Esophagus squamous epithelium (tissue), 5 donors: ENCODE measurements at places on chromosomes 12 and 14.

- no peak for DNase-seq
Measured at GRCh38 chr14:36553656-36554260, 28.7 kb downstream of the NKX2-8 start.

DNA sequence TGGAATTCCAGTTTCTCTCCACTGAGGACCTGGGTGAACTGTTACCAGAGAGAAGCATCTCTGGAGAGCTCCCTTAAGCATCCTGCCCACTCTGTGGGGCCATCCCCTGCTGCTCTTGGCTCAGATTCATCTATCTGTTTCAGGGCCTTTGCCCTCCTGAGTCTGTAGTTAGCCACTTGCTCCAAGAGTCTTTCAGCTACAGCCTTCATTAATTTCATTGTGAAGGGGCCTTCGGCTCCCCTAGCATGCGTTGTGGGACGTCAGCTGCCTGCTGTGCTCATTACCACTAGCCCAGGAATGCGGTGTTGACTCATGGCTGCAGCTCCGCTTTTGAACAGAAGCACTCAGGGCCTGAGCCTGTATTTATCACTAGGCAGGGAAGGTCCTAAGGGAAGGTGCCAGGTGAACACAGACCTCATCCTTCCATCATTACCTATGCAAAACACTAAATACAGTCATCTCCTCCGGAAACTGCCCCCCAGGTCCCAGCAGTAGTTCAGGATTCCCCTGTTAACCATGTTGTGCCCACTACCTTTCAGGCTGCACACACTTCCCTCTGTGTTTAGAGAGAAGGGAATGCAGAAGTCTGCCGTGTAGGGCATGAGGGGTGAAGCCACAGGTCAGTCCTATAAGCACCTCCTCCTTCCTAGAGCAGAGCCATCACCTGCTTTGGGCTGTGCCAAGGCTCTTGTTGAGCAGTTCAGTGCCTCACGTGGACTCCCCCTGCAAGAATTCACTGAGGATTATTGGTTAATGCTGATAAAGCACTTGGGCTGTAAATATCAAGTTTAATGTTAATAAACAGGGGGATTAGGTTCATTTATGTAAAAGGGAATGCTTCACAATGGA lies 191.4 kb downstream of the CACNA1C start:
- no peak for DNase-seq

- DNase-seq, result no peak
Measured at GRCh38 chr14:65470404-65470880, 57.9 kb downstream of the FUT8 start.

GRCh38 chr14:33317675-33318074 lies 379.0 kb downstream of the NPAS3 start:
- no peak for DNase-seq

DNA sequence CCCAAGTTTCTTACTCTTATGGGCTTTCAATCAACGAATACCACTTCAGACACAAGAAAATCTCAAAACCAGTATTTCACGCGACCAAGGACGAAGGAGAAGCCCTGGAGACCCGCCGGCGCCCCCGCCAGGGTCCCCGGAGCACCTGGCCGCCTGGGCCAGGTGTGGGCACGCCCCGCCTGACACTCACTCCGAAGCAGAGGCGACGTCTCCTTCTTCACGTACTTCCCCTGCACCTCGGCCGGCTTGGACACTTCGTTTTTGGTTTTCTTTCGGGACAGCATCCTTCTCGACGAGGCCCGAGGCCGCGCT lies 466 bp downstream of the SAV1 start:
- DNase-seq, result no peak

DNA sequence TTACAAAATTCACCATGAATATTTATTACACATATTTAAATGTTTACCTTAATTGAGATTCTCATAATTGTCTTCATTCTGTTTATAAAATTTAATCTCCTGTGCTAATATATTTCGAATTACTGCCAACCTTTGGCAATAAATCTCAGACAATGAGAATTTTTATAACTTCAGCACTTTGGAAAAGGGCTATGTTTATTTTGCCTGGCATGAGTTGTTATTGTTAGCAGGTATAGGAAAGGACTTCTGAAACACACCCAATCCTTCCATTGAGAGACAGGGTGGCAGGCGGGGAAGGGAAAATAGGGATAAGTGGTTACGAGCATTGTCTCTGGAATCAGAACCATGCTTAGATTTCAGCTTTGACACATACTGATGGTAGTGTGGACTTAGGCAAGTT lies 12.1 kb upstream of the MSRB3 start:
- DNase-seq, result no peak

DNA sequence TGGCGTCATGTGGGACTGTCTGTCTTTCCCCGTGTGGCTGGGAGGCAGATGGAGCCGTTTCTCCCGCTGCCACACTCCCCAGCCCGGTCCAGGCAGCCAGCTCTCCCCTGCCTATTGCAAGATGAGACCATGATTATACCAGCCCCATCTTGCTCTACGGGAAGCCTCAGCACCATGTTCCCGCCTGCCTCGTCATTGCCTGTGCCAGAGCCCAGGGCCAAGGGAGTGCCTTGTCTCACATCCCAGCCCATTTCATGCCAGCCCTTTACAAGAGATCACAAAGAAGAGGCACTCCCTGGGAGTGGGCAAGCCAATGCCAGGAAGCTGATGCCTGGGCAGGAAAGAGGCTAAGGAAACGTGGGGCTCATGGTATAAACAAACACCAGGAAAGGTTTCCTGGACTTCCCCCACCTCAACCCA lies 23.9 kb downstream of the GPR68 start:
- DNase-seq, result no peak

GRCh38 chr12:52873832-52874572 lies 25.2 kb upstream of the KRT78 start:
- no peak for DNase-seq

GRCh38 chr12:102961466-102961855 lies 4.0 kb downstream of the ASCL1 start:
- no peak for DNase-seq

GRCh38 chr12:60205500-60205899 lies 609.7 kb downstream of the SLC16A7 start:
- no peak for DNase-seq

- no peak for DNase-seq
Measured at GRCh38 chr14:29821661-29822429, 105.8 kb downstream of the PRKD1 start.

DNA sequence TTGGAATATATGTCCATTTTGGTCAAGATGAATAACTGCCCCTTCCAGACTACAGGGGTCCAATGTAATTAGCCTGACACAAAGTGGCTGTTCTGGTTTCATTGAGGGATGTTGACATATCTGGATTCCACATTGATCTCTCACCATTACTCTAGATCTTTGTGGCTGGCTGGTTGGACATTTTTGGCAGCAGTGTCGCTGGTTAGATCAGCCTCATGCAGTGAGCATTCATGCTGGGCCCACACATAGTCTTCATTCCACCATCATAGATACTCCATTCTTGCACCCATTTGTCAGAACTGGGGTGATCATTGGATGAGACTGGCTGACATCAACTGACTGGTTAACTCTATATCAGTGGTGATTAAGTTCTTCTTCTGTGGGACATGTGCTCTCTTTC lies 74.4 kb downstream of the MGST1 start:
- no peak for DNase-seq

- DNase-seq, result no peak
Measured at GRCh38 chr12:22821985-22822384, 197.0 kb downstream of the ETNK1 start.

DNA sequence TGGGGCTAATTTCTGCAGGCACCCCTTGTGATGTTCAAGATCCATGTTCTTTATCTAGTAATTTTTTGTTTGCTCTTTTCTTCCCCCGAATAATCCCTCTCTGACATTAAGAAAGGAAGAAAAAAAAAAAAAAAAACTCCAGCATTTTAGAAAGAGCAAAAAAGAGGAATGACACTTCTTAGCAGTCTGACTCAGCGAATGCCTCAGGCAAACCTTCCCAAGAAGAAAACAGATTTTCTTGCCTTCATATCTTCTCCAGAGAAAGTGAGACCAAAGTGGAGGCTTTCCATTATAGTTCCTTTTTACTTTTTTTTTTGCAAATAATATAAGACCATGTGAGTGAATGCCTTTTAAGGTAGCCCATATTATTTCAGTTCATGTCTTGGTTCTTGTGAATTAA lies 479.0 kb upstream of the SYT1 start:
- DNase-seq, result no peak

GRCh38 chr12:26122061-26122680 lies 2.7 kb downstream of the BHLHE41 start:
- DNase-seq, result no peak

DNA sequence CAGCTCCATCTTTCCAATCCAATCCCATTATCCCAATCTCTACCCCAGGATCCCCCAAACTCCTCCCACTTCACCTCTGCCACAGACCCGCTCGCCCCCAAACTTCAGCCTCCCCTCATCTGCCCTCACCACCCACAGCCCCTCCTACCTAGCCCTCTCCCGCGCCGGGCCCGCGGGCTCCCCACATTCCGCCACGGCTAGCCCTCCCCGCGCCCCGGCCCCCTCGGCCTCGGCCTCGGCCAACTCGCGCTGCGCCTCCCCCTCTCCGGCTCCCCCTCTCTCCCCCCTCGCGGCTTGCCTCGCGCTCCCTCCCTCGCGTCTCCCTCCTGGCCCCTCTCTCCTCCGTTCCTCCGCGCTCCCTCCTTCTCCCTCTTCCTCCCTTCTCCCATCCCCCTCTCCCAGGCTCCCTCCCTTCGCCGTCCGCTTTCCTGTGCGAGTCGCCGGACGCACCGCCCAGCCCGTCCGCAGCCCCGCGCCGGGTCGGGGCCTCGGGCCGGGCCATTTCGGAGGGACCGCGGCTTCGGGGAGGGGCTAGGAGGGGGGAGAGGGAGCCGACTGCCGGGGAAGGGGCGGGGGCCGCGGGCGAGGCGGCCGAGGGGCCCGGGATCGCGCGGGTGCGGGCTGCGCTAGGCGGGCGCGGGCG lies at the start of gene ATN1:
Gene ATN1 (plus strand): TSS at position 581 of the 643 bp plus-strand sequence. CDS start 6,043 bp downstream, outside the sequence.
- DNase-seq, result no peak

- no peak for DNase-seq
Measured at GRCh38 chr12:1367331-1368291, 226.8 kb downstream of the FBXL14 start.

- DNase-seq, result no peak
Measured at GRCh38 chr14:34851395-34851794, 23.8 kb downstream of the BAZ1A start.

GRCh38 chr12:19778797-19779196 lies 339.5 kb downstream of the AEBP2 start:
- DNase-seq, result no peak

- DNase-seq, result no peak
Measured at GRCh38 chr12:130425698-130426245, 88.1 kb downstream of the PIWIL1 start.

GRCh38 chr12:43493261-43493797 lies 58.7 kb downstream of the ADAMTS20 start:
- DNase-seq, result no peak

DNA sequence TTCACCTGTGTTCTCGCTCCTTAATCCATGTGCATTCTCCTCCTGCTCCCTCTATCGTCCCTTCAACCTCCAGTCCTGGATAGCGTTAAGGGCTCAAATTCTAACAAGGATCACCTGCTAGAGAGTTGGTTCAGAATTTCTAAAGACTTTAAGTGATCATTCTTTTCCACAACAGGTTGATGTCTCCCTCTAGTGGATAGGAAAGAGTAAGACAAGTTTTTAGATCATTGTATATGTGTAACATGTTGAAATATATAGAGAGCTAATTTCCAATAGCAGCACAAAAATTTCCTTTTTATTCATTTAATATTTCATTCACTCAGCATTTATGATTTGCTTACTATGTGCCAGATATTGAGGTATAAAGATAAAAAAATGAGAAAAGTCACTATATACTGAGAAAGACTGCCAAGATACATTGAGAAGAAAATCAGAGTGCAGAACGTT lies 9.3 kb upstream of the ESR2 start:
- DNase-seq, result no peak

- no peak for DNase-seq
Measured at GRCh38 chr14:81157431-81157830, 63.3 kb downstream of the GTF2A1 start.

DNA sequence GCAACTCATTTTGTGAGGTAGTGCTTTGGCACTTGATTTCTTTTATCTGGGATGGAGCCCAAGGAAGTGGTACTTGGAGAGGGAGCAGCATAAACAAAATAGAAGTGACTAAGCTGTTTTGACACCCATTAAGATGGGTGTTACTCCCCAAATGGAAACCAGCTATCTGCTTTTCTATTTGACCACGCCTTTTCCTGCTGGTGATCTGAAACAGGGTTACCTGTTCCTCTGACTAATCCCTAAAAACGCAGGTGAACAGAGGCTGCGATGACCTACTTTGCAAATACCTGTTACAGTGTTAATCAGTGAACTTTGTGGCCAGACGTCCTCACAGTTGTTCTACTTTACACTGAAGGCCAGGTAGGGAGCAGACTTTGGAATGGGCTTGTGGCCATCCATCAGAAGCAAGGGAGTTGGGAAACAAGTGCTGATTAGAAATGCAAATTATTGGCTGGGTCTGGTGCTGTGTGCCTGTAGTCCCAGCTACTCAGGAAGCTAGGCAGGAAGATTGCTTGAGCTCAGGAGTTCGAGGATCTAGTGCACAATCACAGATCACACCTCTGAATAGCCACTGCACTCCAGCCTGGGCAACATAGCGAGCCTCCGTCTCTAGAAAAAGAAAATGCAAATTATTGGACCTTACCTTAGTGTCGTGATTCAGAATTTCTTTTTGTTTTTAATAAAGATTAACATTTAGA lies 58.3 kb upstream of the HECTD1 start:
- DNase-seq, result no peak

DNA sequence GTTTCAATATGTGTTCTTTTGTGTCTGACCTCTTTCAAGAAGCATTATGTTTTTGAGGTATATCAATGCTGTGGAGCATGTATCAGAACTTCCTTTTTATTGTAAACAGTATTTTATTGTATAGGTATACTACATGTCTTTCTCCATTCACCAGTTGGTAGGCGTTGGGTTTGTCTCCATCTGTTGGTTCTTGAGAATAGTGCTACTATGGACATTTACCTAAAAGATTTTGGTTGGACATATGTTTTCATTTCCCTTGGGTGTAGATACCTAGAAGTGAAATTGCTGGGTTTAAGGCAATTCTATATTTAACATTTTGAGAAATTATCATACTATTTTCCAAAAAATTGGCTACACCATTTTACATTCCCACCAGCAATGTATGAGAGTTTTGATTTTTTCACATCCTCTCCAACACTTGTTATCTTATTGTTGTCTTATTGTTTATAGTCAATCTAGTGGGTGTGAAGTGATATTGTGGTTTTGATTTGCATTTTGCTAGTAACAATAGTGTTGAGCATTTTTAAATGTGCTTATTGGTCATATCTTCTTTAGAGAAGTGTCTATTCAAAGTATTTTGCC lies 409.2 kb downstream of the IPO8 start:
- DNase-seq, result no peak

- no peak for DNase-seq
Measured at GRCh38 chr12:66584673-66585072, 94.2 kb downstream of the GRIP1 start.

- DNase-seq, result no peak
Measured at GRCh38 chr14:74348735-74349463, 628 bp downstream of the VRTN start.

GRCh38 chr14:72947366-72948160 lies 21.3 kb downstream of the DCAF4 start:
- no peak for DNase-seq
